GM23248 (cell line): ENCODE measurements at places on chromosomes 6 and 20. TPM values are rescaled to one million over a fixed set of nuclear protein-coding genes. Genes with fewer than 3 reads are reported as not detected.

GRCh38 chr6:27056615-27057014 is 190.9 kb upstream of the PRSS16 start:
- H3K27me3 ChIP-seq, result no peaks in the 10 kb centered on the region; the same call in 1 of the 2 replicates
- no peak overlapping the region for H3K4me3 ChIP-seq

DNA sequence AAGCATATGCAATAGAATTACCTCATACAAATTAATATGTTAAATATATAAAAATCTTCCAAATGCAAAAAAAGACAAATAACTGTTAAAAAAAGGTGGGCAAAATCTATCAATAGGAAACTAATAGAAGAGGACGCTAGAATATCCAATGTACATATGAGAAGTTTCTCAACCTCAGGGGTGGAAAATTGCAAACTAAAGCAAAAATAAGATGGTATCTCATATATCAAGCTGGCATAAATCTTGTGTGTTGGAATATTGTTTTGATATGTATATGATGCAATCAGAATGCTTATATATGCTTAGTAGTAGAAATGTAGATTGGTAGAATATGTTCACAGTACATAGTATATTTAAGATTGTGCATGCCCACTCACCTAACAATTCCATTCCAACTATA is 395.0 kb upstream of the OPRM1 start:
- no peak overlapping the region for H3K27ac ChIP-seq
- DNase-seq, result no peak
- no peak overlapping the region for H3K4me3 ChIP-seq
- H3K36me3 ChIP-seq, result no peaks in the 10 kb centered on the region
- H3K4me1 ChIP-seq, result no peaks in the 10 kb centered on the region

DNA sequence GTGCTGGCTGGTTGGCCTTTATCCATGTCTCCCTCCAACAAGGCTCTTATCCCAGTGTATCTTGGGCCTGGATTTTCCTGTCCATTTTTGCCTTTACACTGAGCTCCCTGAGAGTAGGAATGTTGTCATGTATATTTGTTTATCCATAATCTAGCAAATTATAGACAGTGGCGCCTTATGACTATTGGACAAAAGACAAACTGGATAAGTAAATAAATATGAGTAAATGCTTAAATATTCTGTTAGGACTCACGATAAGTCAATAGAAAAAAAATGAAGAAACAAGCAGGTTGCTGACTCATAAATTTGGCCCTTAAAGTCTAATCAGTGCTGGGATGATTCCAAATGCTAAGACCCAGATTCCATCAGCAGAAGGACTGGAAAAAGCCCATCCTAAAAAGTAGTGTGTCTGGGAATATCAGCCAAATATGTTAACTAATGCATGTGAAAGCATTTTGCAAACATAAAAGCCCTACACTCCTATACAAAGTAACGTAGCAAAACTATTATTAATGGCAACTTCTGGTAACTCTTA is 55.0 kb upstream of the PCSK2 start:
- H3K4me1 ChIP-seq, result no peaks in the 10 kb centered on the region
- no peaks in the 10 kb centered on the region for H3K27me3 ChIP-seq
- DNase-seq, result peak; percentile 1
- no peak overlapping the region for H3K27ac ChIP-seq

- peak overlapping the region; percentile 50 for H3K4me3 ChIP-seq
- peak overlapping the region; percentile 92 for H3K27ac ChIP-seq
- H3K36me3 ChIP-seq, result no peaks in the 10 kb centered on the region
Observed at GRCh38 chr6:136592930-136593673, 42.9 kb upstream of the MAP7 start.

DNA sequence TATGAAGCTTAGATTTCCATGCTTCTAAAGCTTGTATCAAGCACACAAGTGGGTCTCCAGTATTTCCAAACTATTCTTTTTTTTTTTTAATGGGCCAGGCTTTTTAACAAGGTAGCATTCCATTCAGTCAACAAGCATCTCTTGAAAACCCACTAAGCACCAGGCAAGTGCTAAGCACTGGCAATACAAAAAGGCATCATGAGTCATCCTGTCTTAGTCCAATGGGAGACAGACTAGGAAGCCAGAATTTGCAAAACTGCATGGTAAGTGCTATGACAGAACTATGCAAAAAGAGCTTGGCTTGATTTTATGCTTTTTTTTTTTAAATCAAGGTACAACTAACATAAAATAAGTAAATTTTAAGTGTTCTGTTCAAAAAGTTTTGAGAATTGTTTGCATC is 109.3 kb upstream of the DST start:
- peak; percentile 86 for DNase-seq
- H3K36me3 ChIP-seq, result no peaks in the 10 kb centered on the region
- H3K4me3 ChIP-seq, result no peak overlapping the region

Gene PRL
- 0.65 and 1.2 TPM in 2 replicates for polyA plus RNA-seq

DNA sequence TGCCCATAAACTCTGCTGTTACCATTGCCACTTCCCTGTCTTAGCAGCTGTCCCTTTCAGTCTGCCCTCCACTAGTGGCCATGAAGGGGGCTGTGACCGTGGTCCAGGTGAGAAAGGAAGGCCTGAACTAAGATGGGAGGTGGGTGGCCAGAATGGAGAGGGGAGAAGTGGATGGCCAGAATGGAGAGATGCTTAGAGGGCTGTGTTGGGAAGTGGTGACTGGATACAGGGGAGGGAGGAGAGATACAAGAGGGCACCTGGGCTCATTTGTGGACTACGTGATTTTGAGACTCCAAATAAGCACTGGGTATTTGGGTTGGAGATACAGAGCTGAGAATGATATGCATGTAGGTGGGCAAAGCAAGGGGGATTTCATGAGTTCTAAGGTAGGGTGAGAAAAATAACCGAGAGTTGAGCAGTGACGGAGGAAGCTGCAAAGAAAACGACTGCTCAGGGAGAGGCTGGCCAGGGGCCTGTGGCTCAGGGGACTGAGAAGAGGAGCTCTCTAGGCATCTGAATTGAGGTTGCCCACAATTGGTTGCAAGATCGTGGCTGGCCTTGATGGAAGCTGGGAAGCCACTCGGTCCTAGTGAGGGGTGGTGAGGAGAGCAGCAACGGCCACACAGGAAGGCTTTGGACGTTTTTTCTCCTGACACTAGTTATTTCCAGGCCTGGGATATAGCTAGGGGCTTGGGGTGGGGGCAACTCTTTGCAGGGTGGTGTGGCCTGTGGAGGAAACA is 36.9 kb downstream of the PANK2 start:
- H3K4me1 ChIP-seq, result peaks cover 39% of the 10 kb centered on the region
- H3K4me3 ChIP-seq, result no peak overlapping the region
- H3K27me3 ChIP-seq, result no peaks in the 10 kb centered on the region

DNA sequence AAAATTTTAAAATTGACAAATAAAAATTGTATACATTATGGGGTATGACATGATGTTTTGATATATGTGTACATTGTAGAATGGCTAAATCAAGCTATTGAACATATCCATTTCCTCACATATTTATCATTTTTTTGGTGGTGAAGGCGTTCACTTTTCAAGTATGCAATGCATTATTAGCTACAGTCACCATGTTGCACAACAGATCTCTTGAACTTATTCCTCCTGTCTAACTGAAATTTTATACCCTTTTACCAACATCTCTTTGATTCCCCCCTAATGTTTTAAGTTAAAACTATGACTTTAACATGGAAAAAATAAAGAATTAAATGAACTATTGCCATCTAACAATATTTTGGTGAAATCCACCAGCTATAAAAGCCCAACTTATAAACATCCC is 65.2 kb upstream of the UST start:
- peak; percentile 44 for DNase-seq
- H3K4me1 ChIP-seq, result peaks cover 7% of the 10 kb centered on the region
- no peak overlapping the region for H3K4me3 ChIP-seq
- H3K27me3 ChIP-seq, result no peaks in the 10 kb centered on the region

DNA sequence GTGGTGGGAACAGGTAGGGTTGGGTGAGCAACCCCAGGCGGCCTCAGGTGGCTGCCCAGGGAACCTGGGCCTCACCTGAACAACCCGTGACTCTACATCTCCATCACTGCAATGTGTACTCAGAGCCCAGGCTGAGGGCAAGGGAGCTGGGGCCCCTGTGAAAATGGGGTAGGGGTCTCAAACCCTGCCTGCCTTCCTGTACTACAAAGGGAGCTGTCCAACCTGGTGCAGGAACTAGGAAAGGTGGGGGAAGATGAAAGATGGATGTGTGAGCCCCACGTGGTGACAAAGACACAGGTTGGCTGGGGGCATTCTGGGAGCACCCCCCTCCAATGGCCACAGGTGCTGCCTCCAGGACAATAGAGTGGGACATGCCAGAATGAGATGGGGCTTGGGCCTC is 62.1 kb upstream of the SLC2A12 start:
- no peak overlapping the region for H3K27ac ChIP-seq
- H3K4me1 ChIP-seq, result 0 out of 2 replicates have a peak, but pooled peaks cover 7% of the 10 kb centered on the region
- H3K36me3 ChIP-seq, result no peaks in the 10 kb centered on the region
- no peak overlapping the region for H3K4me3 ChIP-seq
- H3K27me3 ChIP-seq, result no peaks in the 10 kb centered on the region

DNA sequence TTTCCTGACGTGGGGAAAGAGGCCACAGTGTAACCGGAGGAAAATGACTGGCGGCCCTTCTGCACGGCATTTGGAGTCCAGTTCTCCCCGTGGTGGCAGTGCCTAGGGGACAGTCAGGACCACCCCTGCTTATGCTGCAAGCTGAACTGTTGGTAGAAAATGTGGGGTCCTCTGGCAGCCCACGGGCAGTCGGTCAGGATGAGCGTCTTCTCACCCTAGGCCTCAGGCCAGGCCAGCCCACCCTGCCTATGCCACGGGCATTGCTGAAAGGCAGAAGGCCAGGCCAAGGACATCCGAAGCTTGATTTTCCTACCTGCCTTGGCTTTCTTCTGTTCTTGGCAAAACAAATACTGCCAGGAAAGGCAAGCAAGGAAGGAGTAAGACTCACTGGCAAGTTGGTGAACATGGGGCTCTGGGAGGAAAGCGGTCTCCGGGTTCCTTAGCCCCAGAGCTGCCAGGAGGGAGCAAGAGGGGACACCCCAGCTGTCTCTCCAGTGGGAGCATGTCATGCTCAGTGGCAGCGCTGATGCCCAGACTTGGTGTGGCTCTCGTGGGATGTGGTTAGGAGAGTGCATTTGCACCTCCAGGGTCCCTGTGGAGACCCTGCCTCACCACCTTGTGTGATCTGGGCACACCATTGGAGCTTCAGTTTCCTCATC is 311.6 kb downstream of the QKI start:
- H3K27ac ChIP-seq, result no peak overlapping the region
- no peak overlapping the region for H3K4me3 ChIP-seq
- H3K27me3 ChIP-seq, result no peaks in the 10 kb centered on the region
- H3K4me1 ChIP-seq, result no peaks in the 10 kb centered on the region
- no peak for DNase-seq
- H3K36me3 ChIP-seq, result no peaks in the 10 kb centered on the region

GRCh38 chr6:148244217-148244935 is 98.3 kb upstream of the SASH1 start:
- no peak overlapping the region for H3K4me3 ChIP-seq
- no peaks in the 10 kb centered on the region for H3K27me3 ChIP-seq
- peaks cover 28% of the 10 kb centered on the region for H3K4me1 ChIP-seq
- DNase-seq, result no peak
- H3K36me3 ChIP-seq, result no peaks in the 10 kb centered on the region

Gene GRM1
- polyA plus RNA-seq, result not detected in 2 replicates

GRCh38 chr6:154267508-154268106 is 89.0 kb downstream of the IPCEF1 start:
- no peak overlapping the region for H3K27ac ChIP-seq
- no peaks in the 10 kb centered on the region for H3K36me3 ChIP-seq
- no peaks in the 10 kb centered on the region for H3K4me1 ChIP-seq
- H3K4me3 ChIP-seq, result no peak overlapping the region

Gene KCNQ2
- polyA plus RNA-seq, result 0.38 TPM in 1 of 2 replicates, not detected in the other

DNA sequence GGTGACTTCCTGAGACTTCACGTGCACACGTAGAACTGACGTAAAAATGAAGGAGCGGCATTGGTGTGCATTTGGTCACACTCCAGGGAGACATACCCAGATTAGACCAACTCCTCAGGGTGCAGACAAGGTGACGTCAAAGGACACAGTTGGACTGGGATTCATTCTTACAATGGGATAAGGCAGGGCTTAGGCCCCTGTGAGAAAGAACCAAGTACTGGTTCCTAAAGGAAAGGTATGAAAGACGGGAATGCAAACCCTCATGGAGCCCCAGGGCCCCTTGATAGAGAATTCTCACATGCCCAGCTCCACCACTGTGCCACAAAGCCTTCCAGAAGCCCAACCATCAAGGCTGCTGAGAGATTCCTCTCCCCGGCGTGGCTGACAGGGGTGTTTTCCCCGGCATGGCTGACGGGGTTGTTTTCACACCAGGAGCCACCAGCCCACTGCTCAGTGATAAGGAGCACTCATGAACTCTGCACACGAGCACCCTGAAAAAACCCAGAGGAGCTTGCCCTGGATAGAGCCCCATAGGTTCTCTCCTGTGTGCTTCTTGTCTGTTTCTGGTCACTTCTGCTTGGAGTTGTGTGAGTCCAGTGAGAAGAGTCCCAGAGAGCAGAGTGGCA is 90.1 kb downstream of the CAP2 start:
- no peaks in the 10 kb centered on the region for H3K36me3 ChIP-seq
- DNase-seq, result no peak
- no peaks in the 10 kb centered on the region for H3K27me3 ChIP-seq
- no peak overlapping the region for H3K27ac ChIP-seq
- H3K4me3 ChIP-seq, result no peak overlapping the region
- no peaks in the 10 kb centered on the region for H3K4me1 ChIP-seq

DNA sequence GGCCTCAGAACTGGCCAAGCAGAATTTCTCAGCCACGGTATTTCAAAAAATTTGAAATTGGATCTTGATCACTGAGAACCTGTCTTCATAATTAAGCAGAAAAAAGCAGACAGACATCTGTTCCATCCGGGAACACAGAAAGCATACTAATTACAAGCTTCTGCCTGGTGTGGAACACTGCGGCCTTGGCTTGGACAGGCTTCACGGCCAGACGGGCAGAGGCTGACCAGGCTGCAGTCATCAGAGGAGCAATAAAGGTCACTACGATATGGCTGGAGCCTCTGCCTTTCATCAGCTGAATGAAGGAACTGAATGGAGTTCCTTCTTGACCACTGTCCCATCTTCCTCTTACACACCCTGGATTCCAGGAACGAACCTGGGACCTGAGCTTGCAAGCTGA is 3.9 kb upstream of the NRSN1 start:
- no peak overlapping the region for H3K27ac ChIP-seq
- H3K4me1 ChIP-seq, result no peaks in the 10 kb centered on the region
- H3K27me3 ChIP-seq, result no peaks in the 10 kb centered on the region
- H3K4me3 ChIP-seq, result no peak overlapping the region

DNA sequence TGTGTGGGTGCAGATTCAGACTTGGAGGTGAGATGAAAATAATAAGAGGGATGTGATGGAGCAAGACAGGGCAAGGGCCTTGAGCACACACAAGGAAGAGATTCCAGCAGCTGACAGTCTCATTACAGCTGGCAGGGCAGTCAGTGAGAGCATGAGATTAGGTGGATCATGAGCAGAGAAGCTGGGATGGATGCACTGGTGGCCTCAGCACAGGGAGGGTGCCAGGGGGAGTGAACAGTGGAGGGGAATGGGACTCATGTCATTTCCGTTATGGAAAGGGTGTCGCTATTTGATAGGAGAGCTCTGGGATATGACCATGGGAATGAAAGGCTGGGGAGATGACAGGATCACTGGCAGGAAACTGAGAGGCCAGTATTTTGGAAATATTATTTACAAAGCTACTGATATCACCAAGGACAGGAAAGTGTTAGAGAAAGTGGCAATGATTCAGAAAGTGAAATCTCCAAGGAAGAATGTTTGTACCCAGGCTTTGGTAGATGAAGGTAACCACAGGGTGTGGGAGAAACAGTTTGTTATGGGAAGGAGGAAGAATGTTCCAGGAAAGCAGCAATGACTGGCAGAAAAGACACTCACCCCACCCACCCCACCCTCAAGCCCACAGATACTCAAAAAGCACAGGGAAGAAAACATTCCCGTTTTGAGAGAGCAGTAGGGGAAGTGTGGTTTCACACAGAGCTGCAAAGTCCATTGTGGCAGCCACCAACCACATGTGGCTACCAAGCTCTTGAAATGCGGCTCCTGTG is 214.7 kb upstream of the PROKR2 start:
- H3K27me3 ChIP-seq, result no peaks in the 10 kb centered on the region
- peak; percentile 84 for DNase-seq
- peak overlapping the region; percentile 88 for H3K27ac ChIP-seq
- no peak overlapping the region for H3K4me3 ChIP-seq

Gene C6orf52
- polyA plus RNA-seq, result 0.75 and 0.99 TPM in 2 replicates
